Aorta (tissue), 5 donors: ENCODE measurements at places on chromosomes 2 and 18. TPM values are rescaled to one million over a fixed set of nuclear protein-coding genes. Genes with fewer than 3 reads are reported as not detected.

- DNase-seq = no peak
Observed at GRCh38 chr2:24008672-24009366, 1.1 kb upstream of the MFSD2B start.

DNA sequence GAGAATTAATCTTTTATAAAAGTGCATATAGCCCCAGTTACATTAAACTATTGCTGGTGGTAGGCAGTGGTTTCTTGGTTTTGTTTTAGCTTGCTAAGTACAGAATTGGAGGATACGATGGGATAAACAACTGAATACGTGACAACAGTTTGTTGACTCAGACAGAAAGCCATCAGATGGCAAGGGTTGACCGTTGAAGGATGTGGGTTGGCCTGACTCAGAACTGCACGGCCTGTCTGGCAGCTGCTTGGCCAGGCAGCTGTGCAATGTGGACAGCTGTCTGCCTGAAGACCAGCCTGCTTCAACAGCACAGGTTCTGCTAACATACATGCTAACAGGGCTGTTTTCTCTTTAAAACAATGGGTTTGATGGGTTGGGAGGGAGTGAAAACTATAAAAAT lies 46.6 kb downstream of the PRKRA start:
- peak; percentile 48 for DNase-seq

GRCh38 chr2:136107051-136108033 lies 10.6 kb downstream of the CXCR4 start:
- DNase-seq = no peak

FABP1 gene
- total RNA-seq = not detected

COL5A2 gene
- 115 TPM for total RNA-seq
